Lower lobe of right lung (tissue), 2 donors: ENCODE measurements at places on chromosomes 7 and 10. TPM values are rescaled to one million over a fixed set of nuclear protein-coding genes. Genes with fewer than 3 reads are reported as not detected.

DNA sequence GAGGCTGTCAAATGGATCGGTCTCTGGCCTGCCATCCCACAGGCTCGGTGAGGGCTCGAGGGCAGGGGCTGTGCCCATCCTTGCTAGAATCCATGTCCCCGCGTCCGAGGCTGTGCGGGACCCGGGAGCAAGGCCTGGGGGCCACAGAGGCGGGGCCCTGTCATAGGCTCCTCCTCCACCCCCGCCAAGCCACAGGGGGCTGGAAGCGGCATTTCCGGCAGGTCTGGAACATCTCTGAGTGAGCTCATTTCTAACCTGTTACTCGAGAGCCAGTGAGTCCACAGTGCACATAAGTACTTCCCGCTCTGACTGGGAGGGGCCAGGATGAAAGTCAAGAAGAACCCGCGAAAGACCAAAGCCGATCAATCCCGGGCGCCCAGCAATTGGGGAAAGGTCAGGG, 57.6 kb downstream of the NKX6-2 start:
- DNase-seq: no peak

DNA sequence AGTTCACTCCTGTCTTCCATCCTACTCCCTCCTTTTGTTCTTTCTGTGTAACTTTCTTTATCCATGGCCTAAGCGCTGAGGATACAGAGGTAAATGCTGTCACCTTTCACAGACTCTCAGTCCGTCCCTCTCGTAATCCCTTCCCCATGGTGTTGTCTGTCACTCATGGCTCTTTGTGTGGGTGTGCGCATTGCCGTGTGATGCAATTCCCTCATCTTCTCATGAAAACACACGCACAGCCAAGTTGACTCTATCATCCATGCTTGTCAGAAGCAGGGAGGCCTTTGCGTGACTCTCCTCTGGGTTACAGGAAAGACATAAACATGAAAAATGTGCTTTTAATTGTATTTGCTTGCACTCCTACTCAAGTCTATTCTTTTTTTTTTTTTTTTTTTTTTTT, 125.6 kb upstream of the C7orf33 start:
- DNase-seq: no peak

DNA sequence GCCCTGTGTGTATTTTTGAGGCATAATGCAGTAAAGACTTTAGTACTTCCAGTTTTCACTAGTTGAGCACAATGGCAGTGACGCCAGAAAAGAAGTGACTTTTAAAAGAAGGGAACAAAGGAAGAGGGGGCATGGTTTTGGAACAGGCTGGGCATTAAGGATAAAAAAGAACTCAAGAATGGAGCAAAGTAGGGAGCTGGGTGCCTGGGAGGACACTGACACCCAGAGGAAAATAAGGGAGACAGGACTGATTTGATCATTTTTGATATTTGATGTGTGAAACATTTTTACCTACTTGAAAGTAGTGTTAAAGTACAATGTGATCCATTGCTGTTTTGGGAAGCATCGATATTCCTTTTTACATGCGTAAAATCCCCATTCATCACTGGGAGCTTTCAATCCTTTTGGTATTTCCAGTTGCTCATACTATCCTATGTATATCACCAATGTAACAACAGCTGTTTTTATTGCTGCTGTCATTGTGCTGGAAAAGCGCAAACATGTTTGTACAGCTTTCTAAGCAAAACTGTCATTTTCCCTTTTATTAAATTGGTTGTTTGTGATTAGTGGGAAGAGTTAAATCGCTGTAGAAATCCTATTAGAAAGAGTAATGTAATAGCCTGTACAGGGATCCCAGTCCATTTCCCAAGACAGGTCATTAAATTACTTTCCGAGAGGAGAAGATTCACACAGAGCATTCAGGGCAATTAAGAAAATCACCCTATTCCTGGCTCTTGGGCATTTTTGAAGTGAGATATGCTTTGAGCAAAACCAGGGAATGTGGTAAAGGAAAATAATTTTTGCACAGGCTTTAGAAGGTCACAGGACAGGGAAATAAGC, 85.2 kb downstream of the ADAM12 start:
- DNase-seq: no peak

DNA sequence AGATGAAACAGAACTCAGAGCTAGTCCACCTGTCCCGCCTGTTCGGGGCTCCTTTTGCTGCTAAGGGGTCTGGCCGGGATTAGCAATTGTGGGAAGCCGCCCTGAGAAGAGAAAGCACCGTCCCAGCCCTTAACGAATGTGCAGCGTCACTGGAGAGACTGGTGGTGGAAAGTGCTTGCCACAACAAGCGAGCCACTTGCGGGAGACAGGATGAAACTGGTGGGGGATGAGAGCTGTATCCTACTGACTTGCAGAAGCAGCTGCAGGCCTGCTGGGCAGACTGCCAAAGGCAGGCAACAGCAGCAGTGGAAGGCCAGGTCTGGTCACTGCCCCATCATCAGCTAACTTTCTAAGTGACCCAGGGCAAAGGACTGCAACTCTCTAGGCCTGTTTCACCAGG, 95.4 kb downstream of the FAM53B start:
- peak; percentile 74 for DNase-seq

DNA sequence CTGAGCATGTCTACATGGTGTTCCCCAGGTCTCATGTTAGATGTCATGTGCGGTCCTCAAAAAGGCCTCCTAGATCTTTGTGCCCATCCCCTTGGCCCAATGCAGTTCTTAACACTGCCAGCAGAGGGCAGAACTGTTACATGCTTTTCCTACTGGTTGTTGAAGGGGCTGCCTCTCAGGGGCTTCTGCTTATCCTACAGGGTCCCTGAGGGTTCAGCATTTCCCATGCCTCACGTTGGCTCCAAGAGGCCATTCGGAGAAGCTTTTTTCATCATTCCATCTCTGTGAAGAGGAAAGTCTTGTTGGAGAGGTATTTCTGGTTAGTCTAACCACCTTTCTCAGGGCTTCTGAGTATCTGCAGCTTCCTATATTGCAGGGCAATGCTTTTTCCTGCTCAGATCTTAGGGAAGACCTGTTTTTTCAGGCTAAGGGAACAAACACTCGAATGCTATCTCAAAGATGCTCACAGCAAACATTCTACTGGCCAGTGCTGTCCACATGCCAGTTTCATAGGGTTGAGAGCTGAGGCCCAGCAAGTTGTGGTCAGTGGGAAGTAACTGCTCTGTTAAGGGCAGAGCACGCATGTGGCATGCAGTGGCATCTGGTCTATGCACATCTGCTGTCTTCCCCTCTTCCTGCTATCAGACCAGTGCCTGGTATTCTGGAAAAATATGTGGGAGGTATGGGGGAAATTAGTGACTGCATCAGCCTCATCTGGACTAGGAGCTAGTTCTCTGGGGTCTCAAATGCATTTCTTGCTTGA, 31.5 kb downstream of the MBL2 start:
- DNase-seq: no peak

The ITGA8 gene
- 23.4 TPM for total RNA-seq

The SLC13A1 gene
- total RNA-seq: not detected

The CALHM3 gene
- not detected for total RNA-seq

The NEURL1 gene
- 0.95 TPM for total RNA-seq
